ENCODE measurements at places on chromosomes 2 and 18.

DNA sequence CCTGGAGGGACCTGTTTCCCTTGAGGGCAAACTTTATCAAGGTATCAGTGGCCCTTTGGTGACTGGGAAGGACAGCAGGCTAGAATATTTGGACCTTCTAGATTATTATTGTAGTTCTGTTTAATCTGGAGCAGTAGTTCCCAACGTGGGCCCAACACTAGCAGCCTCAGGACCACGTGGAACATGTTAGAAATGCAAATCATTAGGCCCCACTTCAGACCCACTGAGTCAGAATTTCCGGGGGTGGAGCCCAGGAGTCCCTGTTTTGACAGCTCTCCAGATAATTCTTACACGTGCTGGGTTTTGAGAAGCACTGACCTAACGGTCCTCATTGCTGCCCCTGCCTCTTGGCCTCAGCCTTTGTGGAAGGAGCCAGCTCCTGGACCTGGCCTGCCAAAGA, 25.5 kb upstream of the DYNC2LI1 start:
- DNase-seq: no peak

- DNase-seq: no peak
Measured at GRCh38 chr2:232418056-232418455, 11.4 kb downstream of the ALPG start.

GRCh38 chr2:20671036-20671735, 4.2 kb downstream of the GDF7 start:
- no peak for DNase-seq

GRCh38 chr18:79960921-79961526, 3.4 kb upstream of the HSBP1L1 start:
- DNase-seq: no peak

DNA sequence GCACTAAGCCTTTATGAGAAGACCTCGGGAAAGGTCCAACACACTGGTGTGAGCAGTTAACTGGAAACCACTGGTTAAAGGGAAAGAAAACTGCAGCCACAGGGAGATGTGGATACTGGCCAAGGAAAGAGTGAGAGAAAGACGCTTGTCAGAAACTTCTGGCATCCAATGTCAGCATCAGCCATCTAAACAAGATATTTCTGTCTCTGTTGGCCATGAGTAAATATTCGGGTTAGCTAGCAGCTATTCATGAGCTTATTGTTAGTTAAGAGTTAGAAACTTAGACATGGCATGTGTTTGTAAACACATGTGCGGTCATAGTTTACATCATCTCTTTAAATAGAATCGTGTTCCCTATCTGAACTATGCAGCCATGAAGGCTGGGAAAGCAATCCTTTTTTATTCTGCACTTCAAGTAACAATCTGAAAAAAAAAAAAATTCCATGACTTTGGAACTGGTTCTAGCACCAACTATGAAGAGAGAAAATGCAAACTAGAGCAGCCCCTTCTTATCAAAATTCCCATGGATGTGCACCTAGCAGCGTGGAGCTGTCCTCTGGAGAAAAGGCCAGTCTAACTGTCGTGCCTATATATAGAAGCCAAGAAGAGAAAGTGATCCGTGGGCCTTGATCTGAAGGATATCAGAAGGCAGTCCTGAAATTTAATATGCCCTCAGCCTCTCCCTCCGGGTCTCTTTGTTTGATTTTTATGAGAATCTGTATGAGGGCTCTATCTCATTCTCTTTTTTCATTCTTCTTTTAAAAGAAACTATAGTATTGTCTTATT, 84.0 kb upstream of the RFX8 start:
- DNase-seq: peak; percentile 29

- DNase-seq: no peak
Measured at GRCh38 chr18:52781113-52781512, 441.1 kb downstream of the DCC start.

DNA sequence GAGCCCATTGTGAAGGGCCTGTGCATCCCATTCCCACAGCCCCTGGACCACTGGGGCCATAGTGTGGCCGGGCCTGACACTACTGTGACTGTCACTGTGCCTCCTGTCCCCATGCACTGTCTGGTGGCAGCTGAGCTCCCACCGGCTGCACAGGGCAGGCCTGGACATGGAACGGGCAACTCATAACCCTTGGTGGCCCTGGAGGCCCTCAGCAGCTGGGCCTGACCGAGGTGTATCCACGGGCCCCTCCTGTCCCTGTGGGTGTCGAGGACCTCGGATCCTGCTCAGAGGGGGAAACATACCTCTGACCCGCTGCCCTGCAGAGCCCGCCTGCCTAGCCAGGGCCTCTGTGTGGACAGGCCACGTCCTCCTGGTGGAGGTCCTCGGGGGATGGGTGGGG, 7.8 kb upstream of the GAL3ST2 start:
- DNase-seq: no peak

DNA sequence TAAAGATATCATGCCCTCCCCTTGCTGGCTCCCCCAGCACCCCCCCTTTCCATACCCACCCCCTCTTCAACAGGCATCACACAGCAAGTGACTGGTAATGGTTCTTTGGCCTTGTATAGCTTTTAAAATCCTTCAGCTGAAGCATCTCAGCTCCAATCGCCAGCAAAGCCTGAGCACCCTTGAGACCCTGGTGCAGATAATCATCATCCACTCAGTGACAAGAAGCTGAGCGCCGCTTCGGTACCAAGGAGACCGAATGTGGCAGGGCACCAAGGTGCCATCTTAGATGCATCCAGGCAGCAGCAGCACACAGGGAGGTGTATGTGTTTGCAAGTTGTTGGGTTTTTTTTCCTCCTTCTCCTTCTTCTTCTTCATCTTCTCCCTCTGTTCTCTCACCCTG, 232.7 kb downstream of the BCL11A start:
- DNase-seq: no peak

GRCh38 chr18:51503351-51503750, 305.9 kb upstream of the MEX3C start:
- no peak for DNase-seq

- peak; percentile 82 for DNase-seq
Measured at GRCh38 chr18:50268022-50268747, 1.9 kb upstream of the CFAP53 start.

DNA sequence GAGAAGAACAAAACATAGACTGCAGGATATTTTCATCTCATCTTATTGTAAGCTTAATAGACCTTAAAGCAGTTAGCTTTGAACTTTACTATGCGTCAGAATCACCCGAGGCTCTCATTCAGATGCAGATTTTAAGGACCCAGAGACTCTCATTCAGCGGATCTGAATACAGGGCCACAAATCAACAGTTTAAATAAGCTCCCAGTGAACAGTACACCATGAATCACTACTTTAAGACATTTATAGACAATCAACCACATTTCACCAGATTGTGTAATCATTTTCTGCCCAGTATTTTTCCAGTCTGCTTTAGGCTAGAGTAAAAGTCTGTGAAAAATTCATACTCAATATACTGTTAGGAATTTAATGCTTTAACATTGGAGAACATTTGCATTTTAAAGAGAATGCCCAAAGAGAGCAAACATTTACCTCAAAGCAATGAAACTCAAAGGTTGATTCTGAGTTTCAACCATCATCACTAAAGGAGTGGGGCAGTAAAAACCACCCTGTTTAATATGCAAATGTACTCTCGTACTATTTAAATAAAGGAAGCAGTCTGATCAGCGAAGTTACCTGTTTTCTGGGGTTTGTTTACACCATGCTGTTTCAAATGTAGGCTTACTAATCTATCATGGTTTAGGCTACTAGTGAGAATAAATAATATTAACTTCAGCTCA, 11.0 kb upstream of the ALPK2 start:
- no peak for DNase-seq

DNA sequence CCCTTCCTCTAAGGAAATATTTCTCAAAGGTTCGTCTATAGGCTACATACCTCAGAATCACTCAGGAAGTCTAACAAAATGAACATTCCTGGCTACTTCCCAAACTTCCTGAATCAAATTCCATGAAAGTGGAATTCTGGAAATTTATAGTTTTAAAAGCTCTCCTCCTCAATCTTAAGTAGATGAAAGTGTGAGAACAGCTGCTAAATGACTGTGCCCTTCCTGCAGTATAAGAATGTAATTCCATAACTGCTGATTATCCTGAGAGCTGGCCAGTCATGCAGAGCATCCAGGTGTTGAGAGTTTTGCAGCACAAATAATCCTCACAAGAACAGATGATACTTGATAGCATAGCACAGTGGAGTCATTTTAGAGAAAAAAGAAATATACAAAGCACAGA, 265.0 kb downstream of the KCNJ3 start:
- no peak for DNase-seq

DNA sequence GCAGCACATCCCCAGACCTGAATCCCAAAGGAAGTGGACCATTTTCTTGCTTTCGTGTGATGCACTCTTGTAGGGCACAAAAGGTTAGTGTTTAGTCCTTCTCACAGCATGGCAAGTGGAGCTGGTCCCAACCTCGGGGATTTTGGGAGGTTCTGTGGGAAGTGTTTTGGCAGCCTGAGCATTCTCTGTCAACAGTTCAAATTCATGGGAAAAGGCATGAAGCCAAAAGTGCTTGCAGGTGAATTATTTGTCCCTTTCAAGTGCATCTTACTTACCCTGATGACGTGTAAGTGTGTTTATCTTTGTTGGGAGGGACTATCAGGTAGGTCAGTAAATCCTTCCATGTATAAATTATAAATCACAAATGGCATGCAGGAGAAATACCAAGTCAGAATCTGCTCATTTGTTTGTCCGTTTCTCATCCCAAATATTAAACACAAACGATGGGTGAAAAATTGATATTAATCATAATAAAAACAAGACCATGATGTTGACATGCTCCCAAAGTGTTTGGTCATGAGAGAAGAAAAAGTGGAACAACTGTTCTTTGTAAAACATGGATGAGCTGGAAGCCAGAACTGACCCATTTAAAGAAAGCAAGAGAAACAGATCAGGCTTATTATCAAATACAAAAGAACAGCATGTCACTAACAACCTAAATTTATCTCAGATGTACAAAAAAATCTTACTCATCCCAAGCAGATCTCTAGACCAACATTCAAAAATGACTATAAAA, 57.6 kb downstream of the EPHA4 start:
- DNase-seq: no peak

DNA sequence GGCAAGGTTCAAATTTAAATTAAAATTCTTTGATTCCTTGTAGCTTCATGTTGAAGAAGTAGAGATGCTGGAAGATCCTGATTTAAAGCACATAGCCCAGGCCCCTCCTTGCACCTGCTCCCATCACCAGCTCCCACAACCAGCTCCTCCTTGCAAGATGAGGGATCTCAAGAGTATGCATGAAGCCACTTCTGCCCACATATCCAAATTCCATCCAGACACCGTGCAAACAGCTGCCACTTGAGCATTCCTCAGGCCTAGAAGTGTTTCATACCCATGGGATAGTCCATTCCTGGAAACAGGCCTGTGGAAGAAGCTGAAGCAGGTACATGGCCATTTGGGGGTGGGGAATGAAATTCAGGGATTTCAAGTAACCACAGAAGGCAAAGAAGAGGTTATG, 32.4 kb upstream of the ITPRID2 start:
- no peak for DNase-seq

DNA sequence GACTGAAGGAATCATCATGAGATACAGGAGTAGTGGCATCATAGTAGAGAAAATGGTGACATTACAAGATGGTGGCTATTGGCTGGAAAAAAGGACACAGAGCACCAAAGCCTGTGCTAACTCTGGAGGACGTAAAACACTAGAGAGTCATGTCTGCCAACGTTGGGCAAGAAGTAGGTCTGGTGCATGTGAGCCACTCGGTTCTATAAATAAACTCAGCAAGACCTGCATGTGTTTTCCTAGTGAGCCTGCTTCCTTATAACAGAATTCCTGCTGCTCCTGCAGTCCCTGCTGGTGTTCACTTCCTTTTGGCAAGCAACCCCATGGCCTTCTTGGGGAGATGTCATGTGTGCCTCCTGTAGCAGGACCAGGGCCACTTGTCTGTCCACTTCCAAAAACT, 325.2 kb downstream of the OSR1 start:
- DNase-seq: no peak

DNA sequence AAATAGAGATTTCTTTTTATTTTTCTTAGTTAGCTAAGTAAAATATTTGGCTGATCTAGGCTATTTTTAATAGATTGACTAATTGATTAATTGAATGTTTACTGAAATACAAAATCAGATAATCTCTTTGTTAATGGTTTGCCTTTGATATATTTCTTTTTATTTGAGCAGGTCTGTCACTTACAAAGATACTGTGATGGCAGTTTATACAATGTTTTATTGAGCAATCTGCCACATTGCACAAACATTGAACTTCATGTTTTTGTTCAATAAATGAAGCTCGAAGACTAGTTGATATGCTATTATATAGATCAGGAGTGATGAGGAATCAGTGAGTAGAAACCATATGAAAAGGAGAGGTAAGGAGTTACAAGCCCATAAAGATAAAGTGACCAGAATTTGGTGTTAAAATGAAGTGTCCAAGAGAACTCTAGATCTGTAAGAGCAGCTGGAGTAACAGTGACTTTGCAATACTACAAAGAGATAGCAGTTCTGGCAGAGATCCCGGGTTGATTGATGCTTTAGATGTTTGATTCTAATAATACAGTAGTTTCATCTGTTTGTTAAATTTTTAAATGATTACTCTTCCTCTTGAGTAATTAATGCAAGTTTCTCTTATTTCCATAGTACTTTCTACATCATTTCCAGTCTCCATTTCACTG, 574.2 kb downstream of the CCDC85A start:
- no peak for DNase-seq

DNA sequence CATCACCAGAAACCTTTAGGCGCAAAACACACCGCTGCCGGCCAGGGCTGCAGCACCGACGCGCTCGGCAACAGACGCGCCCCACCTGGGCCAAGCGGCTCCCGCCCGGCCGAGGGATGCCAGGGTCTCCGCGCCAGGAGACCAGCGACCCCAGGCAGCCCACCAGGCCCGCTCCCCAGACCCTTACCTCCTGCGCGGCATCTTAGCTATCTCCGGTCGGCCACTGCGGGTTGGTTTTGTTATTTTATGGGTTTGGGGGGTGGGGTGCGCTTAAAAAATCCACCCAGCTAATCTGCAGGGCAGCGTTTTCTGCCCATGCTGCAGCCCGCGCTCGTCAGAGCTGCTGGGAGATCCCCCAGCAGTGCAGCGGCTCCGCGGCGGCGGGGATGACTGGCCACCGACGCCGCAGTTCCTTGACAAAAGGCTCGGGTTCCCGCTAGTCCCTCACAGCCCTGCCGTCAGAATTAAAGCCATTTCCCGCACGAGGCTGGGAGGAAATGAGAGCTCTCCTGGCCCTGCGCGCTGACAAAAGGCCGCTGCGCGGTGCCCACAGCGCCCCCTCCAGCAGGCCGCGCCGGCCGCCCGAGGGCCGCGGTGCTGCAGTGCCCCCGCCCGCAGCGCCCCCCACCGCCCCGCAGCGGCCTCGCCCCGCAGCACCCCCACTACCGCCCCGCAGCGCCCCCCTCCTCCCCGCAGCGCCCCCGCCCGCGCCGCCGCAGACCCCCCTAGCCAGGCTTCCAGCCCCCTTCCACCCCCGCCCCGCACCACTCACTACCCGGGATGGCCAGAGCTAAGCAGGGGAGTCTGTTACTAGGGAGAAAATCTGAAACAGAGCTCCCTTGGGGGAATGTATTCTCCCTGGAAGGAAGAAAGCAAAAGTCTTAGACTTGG, at the start of gene ADD2:
TSS of gene ADD2 (minus strand) at position 502 of the 891 bp plus-strand sequence. CDS start 61,792 bp downstream, outside the sequence.
- DNase-seq: peak; percentile 53
